NCI-H226 (cell line): ENCODE measurements at places on chromosomes 4 and X.

DNA sequence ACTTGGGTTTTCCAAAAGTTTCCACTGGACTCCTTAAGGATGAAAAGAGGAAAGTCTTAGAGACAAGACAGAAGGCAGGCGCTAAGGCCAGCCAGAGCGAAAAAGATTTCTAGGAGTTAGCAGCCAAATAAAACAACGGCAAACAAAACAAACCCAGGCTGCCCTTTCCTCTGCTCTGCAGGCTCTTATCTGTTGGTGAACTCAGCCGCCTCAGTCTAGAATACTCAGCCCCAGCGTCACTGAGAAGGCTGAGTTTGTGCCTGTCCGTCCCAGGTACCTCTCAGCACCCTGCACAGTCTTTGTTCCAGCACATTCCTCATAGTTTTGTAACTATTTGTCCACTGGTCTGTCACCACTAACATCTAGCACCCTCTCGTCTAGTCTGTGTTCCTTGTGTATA, 75.6 kb upstream of the FAM9C start:
- DNase-seq, result no peak

DNA sequence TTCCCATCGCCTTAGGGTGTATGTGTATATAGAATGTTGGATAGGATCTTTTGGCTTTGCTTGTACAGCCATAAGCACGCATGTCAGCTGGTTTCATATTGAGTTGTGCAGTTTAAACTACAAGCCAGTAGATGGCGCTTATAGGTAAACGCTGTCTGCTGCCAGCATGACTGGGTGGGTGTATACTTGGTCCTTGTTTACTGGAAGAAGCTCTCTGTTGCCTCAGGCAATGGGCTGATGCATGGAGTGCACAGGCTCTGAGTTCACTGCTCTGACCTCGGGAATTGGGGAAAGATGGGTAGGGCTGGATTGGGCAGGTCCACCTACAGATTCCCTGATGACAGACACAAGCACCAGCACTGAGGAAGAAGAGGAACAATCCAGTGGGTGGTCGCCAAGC, 831.5 kb downstream of the STIM2 start:
- DNase-seq, result peak; percentile 25

- no peak for DNase-seq
Observed at GRCh38 chr4:71685975-71686374, 97.9 kb downstream of the GC start.

DNA sequence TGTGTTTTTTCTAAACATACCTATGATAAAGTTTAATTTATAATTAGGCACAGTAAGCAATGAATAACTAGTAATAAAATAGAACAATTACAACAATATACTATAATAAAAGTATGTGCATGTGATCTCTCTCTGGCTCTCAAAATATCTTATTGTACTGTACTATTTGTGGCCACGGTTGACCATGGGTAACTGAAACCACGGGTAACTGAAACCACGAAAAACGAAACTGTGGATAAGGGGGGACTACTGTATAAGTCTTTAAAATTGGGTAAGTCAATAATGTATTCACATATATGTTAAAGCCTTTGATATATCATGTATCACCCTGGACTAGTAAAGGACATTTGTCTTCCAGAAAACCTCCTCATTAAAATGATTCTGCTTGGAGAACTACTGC, 20.0 kb downstream of the TMEM154 start:
- DNase-seq, result no peak

DNA sequence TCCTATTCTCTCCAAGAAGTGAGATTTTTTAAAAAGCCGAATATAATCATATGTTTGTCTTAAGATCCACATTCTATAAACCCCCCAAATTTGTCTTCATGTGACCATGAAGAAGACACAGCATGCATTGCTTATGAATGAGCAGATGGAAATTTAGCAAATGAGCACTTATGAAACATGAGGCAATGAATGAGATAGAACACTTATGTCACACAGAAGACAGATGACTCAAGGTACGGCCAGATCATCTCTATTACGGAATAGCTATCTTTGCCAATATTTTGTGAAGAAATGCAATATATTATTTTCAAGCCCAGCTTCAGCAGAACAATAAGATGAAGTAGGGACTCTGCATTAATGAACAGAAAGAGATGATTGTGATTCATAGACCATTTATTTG, 21.4 kb downstream of the PHEX start:
- DNase-seq, result no peak

DNA sequence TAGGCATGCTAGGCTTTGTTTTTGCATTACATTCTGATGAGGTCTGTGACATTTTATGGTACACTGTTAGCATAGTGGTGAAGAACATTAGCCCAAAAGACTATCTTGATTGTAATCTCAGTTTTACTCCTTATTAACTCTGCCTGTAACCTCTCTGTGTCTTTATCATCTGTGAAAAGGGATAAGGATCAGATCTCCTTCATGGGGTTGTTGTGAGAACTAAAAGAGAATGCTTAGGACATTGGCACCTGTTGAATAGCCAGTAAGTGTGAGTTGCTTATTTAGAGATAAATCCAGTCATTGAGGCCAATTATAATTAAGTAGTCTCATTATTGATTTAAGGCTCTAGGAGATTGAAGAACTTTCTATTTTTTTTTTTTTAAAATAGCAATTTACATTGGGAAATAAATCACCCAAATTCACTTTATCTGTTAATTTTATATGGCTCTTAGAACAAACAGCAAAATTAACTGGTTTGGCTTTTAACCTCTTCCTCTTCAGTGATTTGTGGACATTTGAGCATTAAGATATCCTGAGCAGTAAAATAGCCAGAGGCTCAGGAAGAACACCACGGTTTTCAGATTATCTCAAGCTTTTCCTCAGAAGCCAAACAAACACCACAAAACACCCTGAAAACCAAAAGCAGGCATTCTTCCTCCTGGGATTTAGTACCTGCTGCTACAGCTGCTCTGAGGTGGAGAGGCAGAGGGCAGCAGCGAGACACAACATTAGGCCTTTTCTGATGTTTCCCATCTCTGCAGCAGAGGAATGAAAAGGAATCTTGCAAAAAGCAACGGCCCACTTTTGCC, 192.9 kb downstream of the ARHGAP10 start:
- peak; percentile 1 for DNase-seq

DNA sequence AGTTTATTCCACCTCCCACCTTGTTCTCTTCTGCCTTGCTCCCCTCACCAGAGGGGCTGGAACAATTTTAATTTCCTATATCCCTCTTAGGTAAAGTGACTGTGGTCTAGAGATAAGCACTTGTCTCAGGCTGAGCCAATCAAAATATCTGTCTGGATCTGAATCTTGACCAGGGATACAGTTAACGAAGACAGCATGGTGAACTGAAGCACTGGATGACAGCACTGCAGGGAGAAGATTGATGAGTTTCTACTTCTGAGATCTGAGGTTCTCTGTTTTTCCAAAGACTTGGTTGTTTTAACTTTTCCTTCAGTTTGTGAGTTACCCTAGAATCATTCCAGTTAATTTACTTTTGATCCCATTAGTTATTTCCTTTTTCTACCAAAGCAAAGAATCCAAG, 13.2 kb downstream of the GNPDA2 start:
- DNase-seq, result no peak

DNA sequence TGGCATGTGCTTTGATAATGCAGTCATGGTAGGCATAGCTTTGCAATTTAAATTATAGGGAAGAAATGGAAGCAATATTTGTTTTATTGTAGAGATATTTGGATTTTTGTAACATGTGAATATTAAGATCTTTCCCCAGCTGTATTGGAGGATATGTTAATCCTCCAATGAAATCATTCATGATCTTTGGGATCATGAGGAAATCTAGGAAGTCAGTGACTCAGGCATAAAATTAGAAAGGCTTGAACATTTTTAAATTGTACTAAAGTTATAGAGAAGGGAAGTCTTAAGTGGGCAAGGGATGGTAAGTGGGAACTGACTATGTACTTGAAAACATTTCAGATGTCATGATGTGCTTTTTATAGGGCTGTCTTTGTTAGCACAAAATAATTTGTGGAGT, 46.8 kb downstream of the FIP1L1 start:
- DNase-seq, result no peak

- peak; percentile 24 for DNase-seq
Observed at GRCh38 chr4:139599594-139600374, 43.8 kb upstream of the SETD7 start.

DNA sequence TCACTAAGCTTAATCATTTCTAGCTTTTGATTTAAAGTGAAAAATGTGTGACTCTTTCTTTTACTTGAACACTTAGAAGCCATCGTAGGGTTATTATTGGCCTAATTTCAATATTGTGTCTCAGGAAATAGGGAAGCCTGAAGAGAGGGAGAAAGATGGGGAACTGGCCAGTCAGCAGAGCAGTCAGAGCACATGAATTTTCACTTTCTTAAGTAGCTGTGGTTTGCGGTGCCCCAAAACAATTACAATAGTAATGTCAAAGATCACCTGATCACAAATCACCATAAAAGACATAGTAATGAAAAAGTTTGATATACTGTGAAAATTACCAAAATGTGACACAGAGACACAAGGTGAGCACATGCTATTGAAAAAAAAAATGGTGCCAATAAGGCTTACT, 45.5 kb downstream of the CENPC start:
- DNase-seq, result no peak

DNA sequence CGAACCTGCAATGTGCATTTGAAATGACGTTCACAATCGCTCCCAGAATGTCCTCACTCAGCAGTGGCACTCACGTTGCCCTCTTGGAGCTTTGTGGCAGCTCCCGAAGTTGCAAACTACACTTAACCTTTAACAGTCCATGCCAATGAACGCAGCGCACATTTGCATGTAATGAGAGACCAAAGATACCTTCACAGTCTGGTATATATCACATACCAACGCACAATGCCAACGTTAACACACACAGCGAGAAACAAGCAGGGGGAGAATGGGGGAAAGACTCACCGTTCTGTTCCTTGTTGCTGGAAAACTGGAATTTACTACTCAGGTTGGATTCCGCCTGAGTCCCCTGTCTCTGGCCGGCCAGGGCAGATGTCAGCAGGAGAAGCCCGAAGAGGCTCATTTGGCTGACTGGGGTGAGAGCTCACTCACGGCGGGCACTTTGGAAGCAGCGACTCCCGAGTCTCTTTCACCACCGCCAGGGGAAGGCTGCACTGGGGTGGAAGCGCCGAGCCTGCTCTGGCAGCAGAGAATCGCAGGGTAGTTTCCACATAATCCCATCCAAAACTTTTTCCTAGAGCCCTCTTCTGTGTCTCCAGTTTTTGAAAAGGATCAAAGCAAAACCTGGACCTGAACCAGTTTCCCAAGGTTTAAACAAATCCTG, 966 bp downstream of the PDGFC start:
- peak; percentile 34 for DNase-seq

DNA sequence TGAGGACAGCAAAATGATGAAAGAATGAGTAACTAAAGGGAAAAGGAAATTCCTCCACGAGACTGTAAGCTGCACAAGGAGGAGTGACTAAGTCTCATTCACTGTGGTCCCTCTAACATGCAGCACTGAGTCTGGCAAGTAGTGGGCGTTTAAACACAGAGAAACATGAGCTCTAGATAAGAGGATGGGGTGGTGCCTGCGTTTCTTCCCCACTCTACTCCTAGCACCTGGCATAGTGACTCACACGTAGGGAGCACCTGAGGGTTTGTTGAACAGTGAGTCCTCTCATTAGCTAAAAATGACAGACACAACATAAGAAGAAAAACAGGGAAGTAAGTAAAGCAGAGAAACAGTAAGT, 105.8 kb upstream of the CBR4 start:
- peak; percentile 93 for DNase-seq

DNA sequence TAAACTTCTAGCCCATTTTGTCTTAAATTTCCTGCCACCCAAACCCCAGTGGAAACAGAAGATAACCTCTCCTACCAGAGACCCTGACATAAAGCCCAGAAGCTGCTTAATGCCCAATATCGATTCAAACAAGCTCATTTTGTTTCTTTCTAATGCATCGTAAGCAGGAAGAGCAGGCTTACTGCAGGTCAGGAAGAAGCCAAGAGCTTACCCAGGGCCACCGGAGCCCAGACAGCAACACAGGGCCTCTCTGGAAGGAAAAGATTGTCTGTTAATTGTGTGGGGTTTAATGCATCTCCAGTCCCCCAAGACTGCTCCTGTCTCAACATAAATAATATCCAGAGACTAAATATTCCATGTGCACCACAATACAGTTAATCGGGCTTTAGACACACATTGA, 177.3 kb upstream of the NOCT start:
- DNase-seq, result no peak

DNA sequence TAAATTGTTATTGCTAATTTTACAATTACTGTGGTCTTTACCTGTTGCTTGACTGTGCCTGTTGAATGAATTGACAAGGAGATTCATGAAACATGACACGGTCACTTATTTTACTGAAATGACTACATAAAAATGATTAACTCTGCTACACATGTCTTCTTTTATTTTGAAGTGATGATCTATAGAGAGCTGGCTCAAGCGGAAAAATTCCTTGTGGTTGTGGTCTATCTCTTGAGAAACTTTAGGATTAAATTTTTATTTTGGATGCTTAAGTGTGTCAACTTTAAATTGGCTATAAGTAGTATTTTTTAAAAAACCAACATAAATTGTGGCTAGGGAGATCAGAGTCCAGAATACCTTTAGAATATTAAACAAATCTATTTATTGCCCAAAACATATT, 131.8 kb upstream of the PITX2 start:
- DNase-seq, result no peak

DNA sequence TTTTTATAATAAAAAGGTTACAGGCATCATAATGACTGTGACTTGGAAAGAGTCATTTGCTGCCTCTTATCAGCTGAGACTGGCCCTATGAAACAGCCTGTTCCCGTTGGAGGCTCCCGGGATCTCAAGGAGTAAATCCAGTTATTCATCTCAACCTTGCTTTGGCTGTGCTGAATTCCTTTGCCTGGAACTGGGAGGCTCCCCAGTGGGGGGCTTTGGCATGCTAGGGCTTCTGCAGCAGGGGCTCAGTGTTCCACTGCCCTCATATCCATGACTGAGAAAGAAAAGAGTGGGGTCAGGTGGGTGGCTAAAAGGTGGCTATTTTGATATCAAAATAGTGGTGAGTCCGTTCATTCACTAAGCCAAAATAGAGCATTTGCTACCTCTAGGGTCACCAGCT, 71.2 kb downstream of the TRPC5 start:
- no peak for DNase-seq

- no peak for DNase-seq
Observed at GRCh38 chr4:181608181-181608580, 635.0 kb upstream of the TENM3 start.

DNA sequence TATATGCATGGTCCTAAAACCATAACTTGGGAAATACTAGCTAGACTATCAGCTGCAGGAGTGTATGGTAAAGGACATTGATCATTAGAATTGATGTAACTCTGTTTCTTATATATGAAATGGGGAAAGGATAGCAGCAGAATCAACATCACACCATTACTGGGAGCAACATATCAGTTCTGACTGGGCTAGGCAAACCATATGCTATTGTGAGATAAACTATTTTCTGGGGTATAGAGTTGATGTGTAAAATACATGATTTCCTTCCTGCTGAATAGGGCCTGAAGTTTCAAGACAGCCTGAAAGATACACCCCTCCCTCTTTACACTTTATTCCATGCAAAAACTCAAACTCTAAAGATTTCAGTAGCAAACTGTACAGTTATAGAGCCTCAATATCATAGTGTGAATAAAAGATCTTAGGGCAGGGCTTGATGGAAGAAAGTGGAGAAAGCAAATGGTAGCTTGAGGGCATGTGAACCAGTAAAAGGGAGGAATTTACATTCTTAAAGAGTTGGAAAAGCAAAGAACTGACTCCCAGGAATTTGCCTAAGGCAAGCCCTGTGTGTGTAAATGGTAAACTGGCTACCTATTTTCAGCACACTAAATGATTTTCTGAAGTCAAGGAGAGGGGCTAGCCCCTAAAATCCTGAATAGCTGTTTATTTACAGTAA, 404.1 kb downstream of the MAPK10 start:
- peak; percentile 70 for DNase-seq
